ENCODE measurements at places on chromosomes 3 and 15.

GRCh38 chr15:81161160-81161673 lies 27.1 kb downstream of the CFAP161 start:
- DNase-seq, result no peak

- no peak for DNase-seq
Measured at GRCh38 chr3:42052484-42053351, 38.4 kb upstream of the TRAK1 start.

DNA sequence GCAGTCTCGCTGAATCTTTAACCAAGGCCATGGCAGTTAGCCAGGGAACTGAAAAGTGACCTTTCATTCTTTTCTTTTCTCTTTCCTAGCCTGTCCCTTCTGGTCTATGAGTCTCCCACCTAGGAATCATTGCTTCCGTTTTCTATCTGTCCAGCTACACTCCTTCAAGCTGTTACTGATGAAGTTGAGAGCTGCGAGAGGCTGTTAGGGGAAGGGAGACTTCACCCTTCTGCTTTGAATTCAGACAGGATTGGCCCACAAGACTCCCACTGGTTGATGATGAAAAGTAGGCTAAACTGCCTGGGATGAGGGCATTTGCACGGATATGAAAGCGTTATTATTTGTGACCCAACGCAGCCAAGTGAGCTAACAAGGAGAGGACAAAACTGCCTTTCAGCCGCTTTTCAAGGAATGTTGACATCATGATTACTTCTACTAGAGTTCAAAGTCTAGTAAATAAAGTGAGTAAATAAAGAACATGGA lies 30.2 kb downstream of the EIF4E3 start:
- DNase-seq, result no peak

GRCh38 chr15:42286445-42287029 lies 13.3 kb upstream of the TMEM87A start:
- DNase-seq, result no peak

DNA sequence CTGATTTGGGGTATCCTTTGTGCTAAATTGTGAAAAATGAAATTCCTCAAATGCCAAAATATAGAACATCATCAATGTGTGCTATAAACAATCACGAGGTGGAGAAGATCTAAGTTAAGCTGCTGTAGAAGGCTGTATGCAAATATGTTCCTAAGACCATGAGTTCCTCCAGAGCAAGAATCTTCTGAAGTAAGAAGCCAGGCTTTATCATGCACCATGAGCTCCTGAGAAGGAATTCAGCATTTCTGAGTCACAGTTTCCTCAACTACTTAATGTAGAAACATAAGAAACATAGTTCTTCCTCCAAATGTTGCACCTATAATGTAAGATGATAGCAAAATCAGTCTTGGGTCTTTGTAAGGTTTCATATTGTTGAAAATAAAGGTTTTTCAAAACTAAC lies 241.7 kb upstream of the MDFIC2 start:
- DNase-seq, result no peak

DNA sequence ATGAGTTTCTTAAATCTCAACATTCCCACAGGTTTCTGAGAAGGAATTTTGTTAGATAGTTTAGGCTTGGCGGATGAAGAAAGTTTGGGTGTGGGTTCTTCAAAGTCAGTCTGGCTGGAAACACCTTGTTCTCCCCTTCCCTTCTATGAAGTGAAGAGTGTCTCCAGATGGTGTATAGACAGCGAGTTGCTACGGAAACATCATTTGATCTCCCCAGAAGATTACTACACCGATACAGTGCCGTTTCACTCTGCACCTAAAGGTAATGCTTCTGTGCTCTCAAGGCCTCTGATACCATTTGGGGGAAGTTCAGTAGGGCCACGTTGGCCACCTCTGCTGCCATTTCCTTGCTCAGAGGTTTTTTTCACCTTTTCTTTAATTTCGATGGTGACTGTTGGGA lies 20.6 kb downstream of the DLEC1 start:
- DNase-seq, result no peak

- peak; percentile 55 for DNase-seq
Measured at GRCh38 chr15:63502843-63503738, 1.3 kb upstream of the USP3 start.

DNA sequence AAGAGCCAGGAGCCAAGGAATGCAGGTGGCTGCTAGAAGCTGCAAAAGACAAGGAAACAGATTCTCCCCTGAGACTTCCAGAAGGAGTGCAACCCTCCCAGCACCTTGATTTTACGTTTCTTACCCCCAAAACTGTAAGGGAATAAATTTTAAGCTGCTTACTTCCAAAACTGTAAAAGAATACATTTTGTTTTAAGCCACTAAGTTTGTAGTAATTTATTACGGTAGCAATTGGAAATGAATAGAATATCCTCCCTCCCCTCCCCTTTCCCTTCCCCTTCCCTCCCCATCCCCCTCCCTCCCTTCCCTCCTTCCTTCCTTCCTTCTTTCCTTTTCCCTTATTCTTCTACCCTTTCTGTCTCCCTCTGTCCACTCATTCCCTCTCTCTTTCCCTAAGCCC lies 203.7 kb upstream of the CFAP20DC start:
- DNase-seq, result no peak

DNA sequence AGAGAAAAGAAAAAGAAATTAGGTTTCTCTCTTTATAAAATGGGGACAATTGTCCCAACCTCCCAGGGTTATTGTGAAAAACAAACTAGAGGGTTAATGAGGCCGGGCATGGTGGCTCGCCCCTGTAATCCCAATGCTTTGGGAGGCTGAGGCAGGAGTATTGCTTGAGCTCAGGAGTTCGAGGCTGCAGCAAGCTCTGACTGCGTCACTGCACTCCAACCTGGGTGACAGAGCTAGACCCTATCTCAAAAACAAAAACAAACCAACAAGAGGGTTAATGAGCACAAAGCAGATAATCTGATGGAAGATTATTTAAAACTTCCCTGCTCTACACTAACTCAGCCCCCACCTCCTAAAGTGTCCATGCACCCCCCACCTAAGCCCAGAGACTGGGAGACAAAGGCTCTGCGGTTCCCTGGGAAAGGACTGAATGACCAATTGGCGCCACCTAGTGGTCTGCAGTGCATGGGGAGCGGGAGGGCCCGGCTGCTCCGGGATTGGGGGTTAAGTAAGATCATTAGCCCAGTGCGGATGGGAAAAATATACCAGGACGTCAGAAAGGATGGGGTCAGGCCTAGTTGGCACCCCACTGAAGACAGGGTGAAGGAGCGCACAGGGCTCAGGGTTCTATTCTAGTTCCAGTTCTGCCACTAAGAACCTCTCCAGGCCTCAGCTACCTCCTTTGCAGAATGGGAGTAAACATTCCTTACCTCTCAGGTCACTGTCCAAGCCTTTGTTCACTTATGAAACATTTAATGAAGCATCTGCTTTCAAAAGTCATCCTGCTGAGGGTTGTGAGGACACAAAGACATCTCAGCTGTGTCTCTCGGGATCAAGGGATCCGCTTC lies 15.6 kb downstream of the PIF1 start:
- DNase-seq, result peak; percentile 32

- DNase-seq, result no peak
Measured at GRCh38 chr15:24676431-24676830, 856 bp downstream of the NPAP1 start.

- DNase-seq, result no peak
Measured at GRCh38 chr3:58025406-58025805, 17.2 kb downstream of the FLNB start.

- no peak for DNase-seq
Measured at GRCh38 chr3:88141458-88142083, 8.2 kb upstream of the C3orf38 start.

DNA sequence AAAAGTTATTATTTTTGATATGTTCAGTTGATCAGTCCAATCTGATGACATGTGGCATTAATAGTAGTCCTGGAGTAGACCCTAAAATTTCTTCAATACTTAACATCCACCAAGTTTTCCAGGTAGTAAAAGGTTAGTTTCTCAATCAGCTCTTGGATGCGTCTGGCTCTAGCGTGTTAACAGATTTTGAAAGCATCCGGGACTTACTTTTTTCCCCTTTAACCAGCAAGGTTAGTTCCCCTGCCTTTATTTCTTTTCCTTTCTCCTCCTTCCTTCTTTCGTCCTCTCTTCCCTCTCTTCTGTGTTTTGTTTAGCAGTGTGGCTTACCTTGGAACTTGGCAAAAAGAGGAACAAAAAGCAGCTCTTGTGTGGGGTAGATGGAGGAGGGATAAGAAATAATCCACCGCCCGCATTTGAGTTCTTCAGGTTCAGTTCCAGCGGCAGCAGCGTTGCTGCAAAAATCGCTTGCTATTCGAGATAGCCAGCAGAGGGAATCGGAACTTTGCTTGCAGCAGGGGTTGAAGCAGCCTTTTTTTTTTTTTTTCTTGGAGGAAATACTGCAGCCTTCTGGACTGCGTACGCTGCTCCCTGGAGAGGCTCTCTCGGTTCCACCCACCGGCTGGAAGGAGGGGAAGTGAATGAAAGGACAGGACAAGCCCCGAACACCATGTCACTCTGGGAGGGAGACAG lies at the start of gene RBMS3:
Gene RBMS3 (plus strand): TSS at position 668 of the 690 bp plus-strand sequence.
- no peak for DNase-seq

DNA sequence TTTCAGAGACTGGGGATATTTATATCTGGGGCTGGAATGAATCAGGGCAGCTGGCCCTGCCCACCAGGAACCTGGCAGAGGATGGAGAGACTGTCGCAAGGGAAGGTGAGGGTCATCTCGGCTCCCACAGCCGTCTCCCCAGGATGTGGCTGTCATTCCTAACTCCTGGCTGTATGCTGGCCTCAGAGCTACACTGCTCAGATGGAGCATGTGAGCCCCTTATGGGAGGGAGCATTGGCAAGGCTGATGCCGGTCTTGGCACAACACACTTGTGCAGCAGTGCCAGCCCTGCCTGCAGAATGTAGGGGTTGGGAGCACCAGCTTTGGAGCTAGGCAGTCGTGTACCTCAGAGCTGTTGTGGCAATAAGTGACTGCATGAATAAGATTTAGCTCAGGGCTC lies 5.2 kb downstream of the RCCD1 start:
- DNase-seq, result no peak

GRCh38 chr3:66454464-66454859 lies 46.4 kb downstream of the LRIG1 start:
- no peak for DNase-seq
